AG10803 (cell line): ENCODE measurements at places on chromosomes 1 and 21.

DNA sequence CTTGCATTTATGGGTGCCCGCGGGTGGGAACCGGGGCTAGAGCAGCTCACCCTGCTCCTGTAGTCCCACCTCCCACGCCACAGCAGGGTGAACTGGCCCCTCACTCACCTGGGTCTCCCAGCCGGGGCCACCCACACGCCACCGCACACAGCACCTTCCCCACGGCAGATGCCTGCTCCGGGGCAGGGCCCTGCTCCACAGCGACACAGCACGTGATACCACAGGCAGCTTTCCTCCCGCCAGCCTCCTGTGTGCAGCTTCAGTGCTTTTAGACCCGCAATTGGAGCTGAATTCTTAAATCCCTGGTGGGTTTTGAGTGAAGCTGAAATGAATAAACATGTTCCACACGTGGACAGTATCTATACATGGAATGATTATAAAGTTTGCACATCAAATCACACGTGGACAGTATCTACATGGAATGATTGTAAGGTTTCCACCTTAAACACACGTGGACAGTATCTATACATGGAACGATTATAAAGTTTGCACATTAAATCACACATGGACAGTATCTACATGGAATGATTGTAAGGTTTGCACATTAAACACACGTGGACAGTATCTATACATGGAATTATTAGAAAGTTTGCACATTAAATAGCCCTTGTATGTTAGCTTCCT, 93.1 kb upstream of the COL6A1 start:
- no peak for DNase-seq

- DNase-seq: peak; percentile 51
Measured at GRCh38 chr1:116950517-116951199, 40.9 kb downstream of the PTGFRN start.

- DNase-seq: no peak
Measured at GRCh38 chr1:165069829-165070228, 286.7 kb downstream of the LMX1A start.

- DNase-seq: no peak
Measured at GRCh38 chr1:109567877-109568672, 19.7 kb downstream of the GNAI3 start.

DNA sequence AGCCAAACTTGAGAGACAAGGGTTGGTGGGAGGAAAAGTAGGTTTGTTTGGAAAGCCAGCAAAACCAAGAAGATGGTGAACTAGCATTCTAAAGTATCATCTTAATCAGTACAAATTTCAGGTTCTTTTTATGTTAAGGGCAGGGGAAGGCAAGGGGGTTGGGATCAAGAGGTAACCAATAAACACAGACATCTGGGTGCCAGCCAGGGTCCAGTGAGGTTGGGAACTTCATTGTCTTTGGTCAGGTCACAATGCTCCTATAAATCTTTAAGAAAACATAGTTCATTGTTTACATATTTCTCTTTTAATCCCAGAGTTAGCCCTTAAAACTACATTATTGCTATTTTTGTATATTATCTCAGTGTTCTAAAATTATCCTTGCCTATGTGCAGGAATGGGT, 126.2 kb upstream of the NR5A2 start:
- DNase-seq: no peak

GRCh38 chr21:29080454-29080941, 7.0 kb upstream of the CCT8 start:
- DNase-seq: no peak
